ENCODE measurements at places on chromosomes 11 and 22.
A peak's percentile ranks its signal among the peaks of the same experiment; 100 is the strongest.

DNA sequence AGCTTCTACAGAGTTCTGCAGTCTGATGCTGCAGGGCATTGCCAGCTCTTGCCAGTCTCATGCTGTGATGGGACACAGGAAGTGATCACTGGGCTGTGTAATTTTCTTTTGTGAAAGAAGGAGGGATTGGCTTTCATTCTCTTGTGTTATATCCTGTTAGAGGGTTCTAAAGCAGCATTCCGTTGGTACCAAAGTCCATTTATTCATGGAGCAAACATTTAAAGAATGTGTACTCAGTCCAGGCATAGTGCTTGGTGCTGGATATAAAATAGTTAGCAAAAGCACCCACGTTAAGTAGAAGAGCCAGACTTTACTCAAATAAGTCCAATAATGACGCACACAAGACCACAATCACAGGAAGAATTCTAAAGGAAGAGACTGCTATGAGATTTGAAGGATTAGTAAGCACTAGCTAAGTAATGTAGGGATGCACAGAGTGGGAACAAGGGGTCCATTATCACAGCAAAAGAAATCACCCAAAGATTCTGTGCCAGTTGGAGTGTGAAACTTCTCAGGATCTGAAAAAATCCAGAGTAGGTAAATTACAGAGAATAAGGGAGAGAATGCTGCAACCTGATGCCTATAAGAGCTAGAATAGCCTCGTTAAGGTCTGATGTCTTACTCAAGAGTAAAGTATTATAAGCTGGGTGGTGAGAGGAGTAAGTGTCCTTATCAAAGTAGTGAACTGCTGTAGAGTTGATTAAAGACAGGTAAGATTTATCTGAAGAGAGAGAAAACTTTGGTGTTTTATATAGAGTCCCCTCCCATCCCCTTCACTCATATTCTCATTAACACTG, 728.3 kb downstream of the METTL15 start:
- DNase-seq: no peak

DNA sequence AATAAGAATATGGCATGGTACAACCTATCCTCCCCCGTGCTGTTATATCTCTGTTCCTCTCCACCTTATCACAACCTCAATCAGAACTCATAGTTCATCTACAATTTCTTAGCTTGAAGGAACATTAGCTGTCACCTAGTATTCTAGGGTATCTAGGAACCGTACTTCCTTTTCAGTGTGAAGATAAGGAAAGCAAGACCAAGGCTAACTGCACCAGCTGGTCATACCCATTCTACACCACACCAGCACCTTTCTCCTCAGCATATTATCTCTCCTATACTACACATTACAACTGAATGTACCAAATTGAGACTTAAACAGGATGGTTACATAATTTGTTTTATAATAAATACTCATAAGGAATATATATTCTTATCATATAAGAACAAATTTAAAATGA, 73.1 kb downstream of the ARHGAP32 start:
- no peak for DNase-seq

DNA sequence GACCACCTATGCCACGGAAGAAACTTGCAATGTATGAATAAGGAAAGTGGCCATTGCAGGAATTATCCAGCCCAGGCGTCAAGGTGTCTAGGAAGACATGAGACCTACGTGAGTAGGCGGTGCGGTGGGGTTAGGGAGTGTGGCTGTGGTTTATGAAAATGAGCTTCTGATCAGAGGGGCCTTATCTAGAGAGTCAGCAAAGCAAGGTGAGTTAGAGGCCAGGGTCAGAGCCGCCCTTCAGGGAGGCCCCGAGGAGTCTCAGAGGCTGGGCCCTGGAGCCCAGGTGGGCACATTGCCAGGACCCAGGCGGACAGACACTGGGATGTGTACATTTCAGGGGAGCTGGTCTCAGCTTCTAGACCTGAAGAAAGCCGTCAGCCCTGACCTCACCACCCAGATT, 13.8 kb upstream of the LINC01488 start:
- DNase-seq: no peak

- no peak for DNase-seq
Measured at GRCh38 chr22:39242595-39243438, 2.0 kb downstream of the PDGFB start.

- no peak for DNase-seq
Measured at GRCh38 chr11:44065161-44065661, 859 bp upstream of the ACCS start.

DNA sequence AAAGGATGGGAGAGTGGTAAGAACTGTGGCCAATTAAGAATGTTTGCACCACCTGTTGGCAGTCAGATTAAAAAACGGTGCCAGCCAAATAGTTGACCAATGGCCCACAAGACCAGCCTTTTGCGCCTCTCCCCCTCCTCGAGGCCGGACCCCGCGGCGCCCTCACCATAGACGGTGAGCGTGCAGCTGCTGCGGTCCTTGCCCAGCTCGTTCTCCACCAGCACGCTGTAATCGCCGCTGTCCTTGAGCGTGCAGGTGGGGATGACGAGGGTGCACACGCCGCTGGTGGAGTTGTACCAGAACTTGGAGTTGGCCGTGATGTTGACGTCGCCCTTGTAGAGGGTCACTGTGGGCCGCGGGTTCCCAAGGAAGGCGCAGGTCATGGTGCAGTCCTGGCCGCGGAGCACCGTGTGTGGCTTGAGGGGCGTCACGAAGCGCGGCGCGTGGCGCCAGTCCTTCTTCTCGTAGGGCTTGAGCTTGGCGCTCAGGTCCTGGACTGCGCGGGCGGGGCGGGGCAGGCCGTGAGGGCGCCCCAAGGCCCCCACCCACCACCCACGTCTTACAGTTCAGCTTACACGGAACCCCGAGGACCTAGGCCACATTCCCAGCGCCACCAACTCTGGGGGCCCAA, 7.2 kb downstream of the TMEM86A start:
- peak; percentile 10 for DNase-seq

GRCh38 chr22:20548806-20549205, 41.4 kb downstream of the MED15 start:
- no peak for DNase-seq

GRCh38 chr11:92829121-92829520, 140.3 kb upstream of the MTNR1B start:
- no peak for DNase-seq

DNA sequence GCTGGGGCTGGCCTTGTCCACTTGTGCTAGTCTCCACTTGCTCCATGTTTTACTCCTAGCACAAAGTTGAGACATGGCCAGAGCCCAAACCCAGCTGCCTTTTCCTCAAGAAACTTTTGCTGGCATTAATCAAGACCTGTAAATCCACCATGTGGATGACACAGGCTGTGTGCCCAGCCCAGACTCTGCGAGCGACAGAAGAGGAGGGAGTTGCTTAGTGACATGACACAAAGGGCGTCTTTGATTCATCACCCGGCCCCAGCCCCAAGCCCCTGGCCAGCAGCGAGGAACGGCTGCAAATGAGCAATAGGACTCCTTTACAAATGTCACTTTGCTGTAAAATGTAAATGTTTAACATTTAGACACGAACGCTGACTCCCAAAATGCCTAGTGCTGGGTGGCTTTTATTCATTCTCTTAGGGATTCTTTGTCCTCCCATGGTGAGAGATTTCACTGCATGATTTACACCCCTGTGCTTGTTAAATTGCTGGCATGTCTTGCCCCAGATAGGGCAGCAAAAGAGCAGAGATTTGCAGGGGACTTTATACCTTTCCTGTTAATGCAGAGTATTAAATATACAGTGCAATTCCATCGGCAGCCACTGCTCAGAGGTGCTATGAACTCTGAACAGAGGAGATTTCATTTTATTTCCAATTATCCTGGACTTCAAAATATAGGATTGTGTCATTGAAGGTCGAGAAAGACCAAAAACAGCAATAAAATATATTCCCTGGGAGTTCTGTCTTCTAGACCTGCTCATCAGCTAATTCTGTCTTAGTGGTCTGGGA, 263.6 kb upstream of the NCAM1 start:
- peak; percentile 90 for DNase-seq

DNA sequence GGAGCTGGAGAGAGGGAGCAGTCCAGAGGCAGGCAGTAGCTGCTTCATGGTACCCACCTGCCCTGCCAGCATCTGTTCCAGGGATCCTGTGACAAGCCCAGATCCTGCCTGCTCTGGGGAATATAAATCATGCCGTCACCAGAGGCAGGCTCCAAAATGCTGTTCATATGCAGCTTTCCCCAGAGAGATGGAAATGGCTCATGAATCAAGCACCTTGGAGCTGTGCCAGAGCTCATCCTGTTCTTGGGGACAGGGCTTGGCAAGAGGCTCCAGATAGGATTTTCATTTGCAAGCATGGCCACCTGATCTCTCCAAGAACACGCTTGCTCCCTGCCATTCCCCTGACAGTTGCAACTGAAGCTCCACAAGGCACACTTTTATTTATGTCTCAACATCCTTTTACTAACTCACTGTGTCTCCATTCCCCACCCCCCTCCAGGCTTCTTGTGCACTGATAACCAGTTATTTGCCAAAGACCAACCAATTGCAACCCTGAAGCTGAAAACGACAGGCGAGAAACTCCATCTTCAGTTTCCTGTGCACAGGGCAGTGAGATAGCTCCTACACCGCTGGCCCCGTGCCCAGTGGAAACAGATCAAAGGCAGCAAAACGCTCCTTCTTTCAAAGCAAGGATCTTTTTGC, 115.8 kb upstream of the PITPNB start:
- peak; percentile 33 for DNase-seq

DNA sequence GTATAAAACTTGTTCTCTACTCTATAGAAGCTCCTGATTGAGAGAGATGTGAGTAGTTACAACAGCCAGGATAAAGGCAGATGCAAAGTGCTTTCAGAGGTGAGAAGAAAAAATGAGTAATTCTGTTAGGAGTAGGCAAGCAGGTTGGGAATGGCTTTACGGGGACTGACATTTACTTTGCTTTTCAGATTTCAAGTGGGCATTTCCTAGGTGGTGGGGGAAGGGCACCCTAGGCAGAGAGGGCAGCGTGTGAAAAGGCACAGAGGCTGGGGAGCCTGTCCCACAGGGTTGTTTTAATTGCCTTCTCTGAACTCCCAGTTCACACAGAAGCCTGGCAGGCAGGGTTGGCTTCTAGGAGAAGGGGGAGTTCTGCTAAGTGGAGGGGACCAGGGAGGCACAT, 106.5 kb downstream of the NAV2 start:
- no peak for DNase-seq

- no peak for DNase-seq
Measured at GRCh38 chr22:18145676-18146388, 4.1 kb upstream of the USP18 start.

DNA sequence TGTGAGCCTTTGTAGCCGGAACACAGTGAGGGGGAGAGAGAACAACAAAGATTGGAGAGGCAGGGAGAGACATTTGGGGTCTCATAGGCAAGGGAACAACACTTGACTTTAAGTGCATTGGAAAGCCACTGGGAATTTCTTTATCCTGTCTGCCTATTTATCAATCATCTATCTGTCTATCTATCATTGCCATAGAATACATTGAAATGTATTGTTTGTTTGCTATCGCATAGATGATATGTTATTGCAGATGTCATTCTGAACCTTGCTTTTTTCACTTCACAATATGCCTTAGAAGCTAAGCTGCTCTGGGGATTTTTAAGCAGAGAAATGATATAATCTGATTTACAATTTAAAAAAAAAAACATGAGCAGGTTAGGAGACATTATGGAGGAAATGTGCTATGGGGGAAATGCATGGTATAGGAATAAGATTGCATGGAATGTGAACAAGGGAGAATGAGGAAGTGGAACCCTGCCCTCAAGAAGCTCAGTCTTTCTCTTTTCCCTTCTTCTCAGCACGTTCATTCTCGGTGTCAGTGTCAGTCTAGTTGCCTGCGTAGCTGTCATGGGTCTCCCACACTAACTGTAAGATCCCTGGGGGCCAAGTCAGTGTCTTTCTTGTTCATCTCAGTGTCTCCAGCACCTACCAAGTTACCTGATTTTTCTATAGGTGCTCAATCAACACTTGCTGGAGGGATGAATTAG, 158.7 kb upstream of the ARHGAP20 start:
- no peak for DNase-seq

DNA sequence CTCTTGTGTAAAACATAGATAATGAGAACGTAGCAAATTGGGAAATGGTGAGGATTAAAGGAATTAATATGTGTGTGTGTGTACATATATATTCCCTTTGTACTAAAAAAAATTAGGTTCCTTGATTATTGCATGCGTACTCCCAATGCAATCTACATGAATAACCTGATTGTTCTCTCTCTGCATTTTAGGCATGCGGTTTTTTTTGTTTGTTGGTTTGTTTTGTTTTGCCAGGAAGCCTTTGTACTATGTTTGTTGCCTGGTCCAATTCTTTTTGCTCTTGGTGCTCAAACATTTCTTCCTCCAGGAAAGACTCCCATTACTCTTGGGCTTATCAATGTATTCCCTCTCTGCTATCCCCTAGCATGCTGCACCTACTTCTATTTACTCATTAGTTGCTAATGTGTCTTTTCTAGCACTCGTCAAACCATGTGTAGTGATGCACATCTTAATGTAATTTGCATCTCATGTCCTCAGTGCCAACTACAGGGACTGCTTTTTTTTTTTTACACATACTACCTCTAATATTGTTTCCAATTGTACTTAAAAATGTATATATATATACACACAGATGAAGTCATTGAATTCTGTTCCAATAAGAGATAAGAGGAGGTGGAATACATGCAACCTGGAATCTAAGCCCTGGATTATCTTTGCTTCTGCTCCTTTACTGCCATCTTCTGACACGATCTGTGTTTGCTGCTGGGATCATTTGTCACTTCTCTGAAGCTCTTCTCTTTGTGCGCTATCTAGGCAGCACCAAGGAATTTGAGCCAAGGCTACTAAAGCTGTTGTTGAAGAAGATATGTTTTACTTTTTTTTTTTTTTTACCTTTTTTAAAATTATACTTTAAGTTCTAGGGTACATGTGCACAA, 197.2 kb upstream of the ANO3 start:
- peak; percentile 41 for DNase-seq

- no peak for DNase-seq
Measured at GRCh38 chr11:106091480-106092123, 14.1 kb downstream of the AASDHPPT start.

DNA sequence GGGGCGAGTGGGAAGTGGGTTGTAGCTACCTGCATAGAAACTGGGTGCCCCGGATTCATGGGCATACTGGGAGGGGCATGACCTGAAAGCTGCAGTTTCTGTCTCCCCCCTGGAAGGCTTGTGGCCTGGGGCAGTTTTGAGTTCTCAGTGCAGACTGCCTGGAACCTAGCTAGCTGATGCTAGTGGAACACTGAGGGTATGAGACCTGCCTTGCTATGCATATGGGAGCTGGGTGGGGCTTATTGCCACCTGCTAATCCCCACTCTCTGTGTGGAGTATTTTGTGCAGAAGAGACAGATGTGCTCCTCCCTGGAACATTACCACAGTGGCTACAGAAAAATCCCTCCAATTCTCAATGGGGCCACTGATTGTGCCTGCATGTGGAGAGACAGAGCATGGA, 11.7 kb upstream of the OR56B4 start:
- no peak for DNase-seq

- DNase-seq: no peak
Measured at GRCh38 chr11:67056267-67057204, at the start of gene RHOD. Gene RHOD, plus strand, starts transcription at chr11:67056847. Its CDS starts 56 bp downstream, at chr11:67056903.
